ENCODE measurements at places on chromosomes 13 and 19.

- no peak for DNase-seq
Observed at GRCh38 chr19:28794301-28794700, 418.6 kb downstream of the UQCRFS1 start.

DNA sequence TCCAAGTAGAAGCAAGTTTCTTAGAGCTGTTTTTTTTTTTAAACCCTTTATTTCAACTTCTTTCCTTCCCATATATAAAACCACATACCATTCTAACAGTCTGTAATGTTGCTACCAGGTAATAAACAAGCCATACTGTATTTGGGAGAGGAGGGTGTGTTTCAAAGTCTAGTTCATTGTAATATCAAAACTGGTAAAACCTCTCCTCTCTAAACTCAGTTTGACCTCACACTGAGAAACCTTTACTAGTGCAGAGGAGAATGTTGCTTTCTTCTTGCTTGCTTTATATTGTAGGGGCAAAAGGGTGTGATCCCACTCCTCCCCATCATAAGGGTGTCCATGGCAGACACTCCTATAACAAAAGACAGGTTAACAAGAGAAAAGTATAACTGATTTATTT is 155.1 kb downstream of the GGACT start:
- no peak for DNase-seq

DNA sequence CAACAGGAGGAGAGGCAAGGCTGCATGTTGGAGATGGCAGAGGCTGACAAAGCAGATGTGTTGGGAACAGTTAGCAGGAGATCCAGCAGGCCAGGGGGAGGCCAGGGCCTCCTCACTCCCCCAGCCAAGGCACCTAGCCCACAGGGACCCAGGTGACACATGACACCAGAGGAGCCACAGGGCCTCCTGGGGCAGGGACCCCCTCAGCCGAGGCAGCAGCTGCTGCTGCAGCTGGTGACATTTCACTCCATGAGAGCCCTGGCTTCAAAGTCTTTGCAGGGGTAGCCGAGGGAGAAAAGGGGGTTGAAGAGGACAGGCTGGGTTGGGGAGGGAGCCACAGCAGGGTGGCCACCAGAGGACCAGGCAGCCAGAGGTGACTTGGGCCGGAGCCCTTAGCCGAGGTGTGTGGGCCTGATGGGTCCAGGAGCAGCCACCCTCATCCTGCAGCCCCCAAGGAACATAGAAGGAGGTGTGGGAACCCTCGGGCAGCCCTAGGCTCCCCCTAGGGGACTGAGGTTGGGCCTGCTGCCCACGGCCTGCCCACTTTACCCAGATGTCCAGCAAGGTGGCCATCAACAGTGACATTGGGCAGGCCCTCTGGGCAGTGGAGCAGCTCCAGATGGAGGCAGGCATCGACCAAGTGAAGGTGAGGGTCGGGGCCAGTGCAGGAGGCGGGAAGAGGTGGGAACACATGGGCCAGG is at the start of gene GNG14:
GNG14 (plus strand) TSS at position 503 of the 701 bp plus-strand sequence; CDS start at position 554, 51 bp downstream.
- DNase-seq: no peak

- DNase-seq: no peak
Observed at GRCh38 chr19:45814851-45815480, at the start of gene RSPH6A. Gene RSPH6A, minus strand, starts transcription at chr19:45815308. Its CDS starts 132 bp downstream, at chr19:45815176.

DNA sequence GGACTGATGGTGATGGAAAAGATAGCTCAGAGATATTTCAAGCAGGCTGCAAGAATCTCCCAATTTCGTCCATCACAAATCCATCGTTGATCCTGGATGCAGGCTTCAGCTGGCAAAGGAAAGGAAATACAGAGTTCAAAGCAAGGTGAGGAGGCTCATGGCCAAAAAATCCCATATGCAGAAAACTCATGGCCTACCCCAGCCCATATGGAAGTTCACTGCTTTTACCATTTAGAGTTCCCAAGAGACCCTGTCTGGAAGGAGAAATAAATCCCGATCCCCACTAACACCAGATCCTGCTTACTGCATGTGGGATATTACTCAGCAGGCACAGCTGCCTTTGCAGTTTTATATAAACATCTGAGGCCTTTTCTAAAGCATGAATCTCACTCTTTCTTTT is 412.9 kb upstream of the SPRY2 start:
- no peak for DNase-seq

DNA sequence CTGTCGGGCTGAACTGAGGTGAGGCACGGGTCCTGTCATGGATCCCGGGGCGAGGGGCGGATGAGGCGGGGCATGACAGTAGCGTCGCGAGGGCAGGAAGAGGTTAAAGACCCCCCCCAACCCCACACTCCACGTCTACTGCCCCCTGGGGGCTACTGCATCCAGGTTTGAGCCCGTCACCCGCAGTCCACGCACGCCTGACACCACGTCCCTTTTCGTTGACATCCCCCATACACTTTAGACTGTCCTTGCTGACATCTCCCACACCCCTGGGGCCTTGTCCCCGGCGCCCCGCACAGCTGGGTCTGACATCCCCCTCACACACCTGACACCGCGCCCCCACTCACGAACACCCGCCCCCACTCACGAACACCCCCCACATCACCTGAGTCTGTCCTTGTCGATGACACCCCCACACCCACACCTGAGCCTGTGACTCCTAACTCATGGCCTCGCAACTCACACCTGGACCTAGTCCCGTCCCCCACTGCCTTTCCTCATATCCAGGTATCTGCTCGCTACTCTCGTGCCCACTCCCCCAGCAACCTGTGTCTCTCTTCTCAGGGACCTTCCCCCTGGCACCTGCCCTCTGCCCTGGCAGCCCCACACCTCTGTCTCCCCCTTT is 416 bp downstream of the SLC25A42 start:
- DNase-seq: no peak

GRCh38 chr13:18946738-18947137 is 234.9 kb downstream of the TUBA3C start:
- DNase-seq: no peak

- no peak for DNase-seq
Observed at GRCh38 chr19:41198559-41198958, 5.5 kb downstream of the CYP2S1 start.

- DNase-seq: no peak
Observed at GRCh38 chr19:32233091-32233490, 112.3 kb upstream of the ZNF507 start.

DNA sequence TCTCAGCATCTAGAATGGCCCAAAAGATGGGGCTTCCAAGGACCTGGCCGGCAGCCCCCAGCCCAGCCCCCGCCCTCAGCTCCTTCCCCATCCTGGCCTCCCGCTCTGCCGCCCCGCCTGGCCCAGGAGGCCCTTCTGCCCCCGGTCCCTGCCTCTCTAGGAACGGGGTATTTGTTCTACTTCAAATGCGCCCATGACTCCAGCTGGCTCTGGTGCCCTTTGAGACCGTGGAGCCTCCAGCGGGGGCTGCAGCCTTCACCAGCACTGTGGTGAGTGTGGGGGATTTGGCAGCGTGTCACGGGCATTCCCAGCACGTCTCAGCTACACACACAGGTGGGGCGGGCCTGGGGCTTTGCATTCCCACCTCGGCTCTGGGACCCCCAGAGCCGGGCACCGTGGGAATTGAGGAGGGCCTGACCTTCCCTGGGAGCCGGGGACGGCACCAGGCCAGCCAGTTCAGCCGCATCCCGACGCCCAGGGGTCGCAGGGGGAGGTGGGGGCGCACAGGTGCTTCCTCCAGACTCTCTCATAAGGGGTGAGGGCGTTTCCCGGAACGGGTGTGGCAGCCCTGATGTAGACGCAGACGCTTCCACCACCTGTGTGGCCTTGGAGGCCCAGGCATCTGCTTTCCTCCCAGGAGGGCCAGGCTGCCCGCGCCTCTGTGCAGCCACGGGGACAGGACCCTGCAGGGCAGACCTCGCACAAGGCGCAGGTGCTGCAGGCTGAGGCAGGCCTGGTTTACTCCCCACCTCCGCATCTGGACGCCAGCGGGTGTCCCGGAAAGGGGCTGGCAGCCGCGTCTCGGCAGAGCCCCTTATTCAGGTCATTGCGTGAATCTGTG is 947 bp downstream of the ATP4B start:
- no peak for DNase-seq

DNA sequence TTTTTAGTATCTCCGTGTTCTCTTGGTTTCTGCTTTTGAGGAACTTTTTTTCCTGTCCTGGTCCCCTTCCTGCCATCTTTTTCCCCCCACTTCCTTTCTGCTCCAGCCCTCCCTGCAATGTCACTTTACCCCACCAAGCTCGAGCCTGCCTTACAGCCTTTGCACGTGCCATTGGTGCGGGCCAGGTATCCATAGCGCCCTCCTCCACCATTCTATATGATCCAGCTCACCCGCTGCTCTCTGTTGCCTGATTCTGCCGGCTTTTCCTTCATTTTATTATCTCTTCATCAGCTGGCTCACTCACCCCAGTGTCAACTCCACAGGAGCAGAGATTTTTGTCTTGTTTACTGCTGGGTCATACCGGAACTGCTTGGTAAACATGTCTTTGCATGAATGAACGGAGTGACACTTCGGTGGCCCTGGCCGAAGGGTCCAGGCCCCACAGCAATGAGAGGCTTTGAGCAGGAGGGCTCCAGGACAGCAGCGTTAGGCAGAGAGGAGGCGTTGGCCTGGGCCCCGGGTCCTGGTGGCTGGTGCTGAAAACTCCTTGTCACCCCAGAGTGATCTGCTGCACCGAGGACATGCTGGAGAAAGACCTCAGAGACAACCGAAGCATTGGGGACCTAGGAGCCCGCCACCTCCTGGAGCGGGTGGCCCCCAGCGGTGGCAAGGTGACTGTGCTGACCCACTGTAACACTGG is 1.2 kb downstream of the MRI1 start:
- DNase-seq: no peak

- DNase-seq: no peak
Observed at GRCh38 chr19:38715555-38715954, 28.7 kb downstream of the CAPN12 start.

- DNase-seq: no peak
Observed at GRCh38 chr13:79593641-79594275, 112.8 kb downstream of the NDFIP2 start.

DNA sequence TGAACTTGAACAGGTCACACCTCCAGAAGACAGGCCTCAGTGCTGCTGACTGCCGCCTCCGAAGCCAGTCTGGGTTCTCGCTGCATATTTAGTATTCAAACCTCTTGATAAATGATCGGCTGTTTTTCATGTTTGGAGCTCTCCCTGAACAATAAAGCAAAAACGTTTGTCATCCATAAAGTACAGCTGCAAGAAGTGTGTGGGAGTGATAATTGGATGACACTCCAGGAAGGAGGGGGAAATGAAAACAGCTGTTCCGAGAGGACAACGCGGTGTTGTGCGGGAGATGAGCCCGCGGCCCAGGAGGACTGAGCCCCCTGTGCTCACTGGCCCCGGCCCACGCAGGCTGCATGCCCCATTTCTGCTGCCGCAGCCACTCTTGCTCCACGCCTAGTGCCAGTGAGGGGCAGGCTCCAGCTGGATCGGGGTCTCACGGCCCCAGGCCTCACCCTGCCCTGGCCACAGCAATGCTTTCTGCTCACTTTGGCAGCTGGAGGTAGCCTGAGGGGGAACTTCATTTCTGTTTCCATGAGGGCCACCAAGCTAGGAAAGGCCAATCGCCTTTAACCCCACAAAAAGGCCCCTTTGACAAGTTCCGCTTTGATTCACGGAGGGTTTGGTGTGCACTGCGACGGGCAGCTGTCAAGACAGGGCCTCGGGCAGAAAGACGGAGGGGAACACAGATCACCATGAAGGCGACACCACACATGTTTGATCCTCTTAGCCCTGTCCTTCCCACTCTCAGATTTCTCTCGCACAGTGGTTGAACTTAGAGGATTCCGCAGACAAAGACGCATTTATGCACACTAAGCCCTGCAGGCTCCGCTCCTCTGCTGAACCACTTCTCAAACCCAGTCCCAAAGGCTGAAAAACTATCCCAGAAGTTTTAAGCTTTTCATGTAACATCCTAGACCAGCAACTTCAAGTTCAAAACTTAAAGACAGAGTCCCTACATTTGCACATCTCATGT is 537.6 kb downstream of the EFNB2 start:
- no peak for DNase-seq

DNA sequence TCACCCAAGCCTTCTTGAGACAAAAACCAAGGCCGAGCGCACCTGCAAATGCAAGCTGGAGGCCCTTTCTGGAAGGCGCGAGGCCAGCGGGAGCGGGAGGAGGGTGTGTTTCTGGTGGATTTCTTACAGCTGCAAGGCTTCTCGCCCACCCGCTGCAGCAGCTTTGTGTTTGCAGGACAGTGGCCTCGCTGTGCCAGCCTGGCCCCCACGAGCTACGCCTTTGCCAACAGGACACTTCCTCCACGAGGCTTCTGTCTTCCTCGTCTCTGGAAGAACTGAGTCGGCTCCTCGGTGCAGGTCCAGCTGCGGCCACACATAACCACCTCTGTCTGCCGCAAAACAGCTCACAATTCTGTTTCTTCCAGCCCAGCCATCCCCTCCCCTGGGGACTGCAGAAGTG is 10.1 kb downstream of the ATCAY start:
- DNase-seq: no peak

DNA sequence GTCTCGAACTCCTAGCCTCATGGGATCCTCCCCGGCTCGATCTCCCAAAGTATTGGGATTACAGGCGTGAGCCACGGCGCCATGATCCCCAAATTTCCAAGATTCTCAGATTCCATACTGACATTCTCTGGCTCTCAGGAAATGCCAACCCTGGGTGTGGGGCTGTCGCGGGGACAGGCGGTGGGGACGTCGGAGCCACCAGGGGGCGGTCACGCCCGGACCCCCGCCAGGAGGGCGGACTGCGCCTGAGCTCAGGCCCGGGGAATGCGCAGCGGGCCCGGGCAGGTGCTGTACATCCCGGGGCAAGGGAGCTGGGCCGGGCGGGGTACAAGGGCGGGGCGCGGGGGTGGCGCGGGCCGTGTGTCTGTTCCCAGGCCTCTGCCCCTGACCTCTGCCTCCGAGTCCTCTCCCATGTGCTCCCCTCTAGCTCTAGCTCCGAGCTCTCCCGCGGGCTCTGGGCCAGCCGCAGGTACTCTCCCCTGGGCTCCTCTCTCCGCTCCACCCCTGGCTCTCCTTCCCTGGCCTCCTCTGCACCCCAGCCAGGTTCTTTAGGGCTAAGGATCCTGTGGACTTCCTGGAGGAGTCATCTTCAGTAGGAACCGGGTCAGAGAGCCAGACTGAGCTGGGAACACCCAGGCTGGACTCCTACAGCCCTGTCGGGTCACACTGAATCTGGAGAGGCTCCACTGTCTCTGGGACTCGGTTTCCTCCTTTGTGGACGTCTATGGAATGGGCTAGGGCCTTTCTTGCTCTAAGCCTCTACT is 2.4 kb downstream of the PPP1R13L start:
- peak; percentile 57 for DNase-seq
